ENCODE measurements at places on chromosomes 6 and 20.

DNA sequence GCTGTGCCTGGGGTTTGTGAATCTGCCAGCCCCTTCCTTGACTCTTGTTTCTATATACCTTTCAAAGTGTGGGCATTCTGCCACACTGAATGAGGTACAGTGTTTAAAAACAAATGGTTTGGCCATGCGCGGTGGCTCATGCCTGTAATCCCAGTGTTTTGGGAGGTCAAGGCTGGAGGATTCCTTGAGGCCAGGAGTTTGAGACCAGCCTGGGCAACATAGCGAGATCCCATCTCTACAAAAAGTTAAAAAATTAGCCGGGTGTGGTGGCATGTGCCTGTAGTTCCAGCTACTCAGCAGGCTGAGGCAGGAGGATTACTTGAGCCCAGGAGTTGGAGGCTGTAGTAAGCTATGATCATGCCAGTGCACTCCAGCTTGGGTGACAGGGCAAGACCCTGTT is 5.8 kb downstream of the FAM83D start:
- DNase-seq = no peak

DNA sequence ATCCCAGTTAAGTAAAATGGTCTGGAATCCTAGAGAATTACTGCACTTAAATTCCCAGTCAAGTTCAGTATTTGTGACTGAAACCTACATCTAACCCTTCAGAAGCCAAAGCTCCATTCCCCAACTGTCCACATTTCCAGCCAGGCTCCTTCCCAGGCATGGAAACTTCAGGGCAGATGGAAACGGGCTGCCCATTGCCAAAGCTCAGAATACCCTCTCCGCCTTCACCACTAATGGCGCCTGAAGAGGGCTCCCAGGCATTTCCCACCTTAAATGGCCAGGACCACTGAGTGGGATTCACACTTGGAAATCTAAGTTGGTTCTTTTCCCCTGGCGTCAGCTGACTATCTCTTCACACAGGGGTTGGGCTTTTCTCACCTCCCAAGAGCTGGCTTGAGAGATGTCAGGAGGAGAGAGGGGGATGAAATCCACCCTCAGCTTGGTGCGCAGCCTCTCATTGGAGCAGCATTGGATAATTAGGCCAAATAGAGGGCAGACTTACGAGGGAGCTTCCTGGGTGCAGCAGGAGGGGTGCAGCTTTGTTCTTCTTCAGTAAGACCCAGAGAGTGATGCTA is 82.9 kb downstream of the ANKRD60 start:
- no peak for DNase-seq

- DNase-seq = no peak
Observed at GRCh38 chr6:40880906-40881305, 158.1 kb downstream of the UNC5CL start.

- DNase-seq = no peak
Observed at GRCh38 chr6:11009353-11009752, 34.8 kb downstream of the ELOVL2 start.

- no peak for DNase-seq
Observed at GRCh38 chr6:122730775-122731386, 48.6 kb upstream of the FABP7 start.

DNA sequence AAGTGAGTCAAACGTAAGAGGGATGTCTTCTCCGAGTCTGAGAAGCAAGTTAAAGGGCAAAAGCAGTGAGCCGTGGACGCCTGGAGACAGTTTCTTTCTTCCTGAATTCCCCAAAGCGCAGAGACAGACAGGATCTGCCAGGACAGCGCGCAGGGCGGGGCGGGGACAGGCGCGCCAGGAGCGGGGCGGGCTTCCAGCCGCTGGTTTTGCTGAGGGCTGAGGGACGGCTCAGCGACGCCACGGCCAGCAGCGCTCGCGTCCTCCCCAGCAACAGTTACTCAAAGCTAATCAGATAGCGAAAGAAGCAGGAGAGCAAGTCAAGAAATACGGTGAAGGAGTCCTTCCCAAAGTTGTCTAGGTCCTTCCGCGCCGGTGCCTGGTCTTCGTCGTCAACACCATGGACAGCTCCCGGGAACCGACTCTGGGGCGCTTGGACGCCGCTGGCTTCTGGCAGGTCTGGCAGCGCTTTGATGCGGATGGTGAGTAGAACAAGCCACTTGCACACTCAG is at the start of gene SCGN:
SCGN (plus strand) TSS at position 209 of the 509 bp plus-strand sequence; CDS start at position 398, 189 bp downstream.
- peak; percentile 8 for DNase-seq

DNA sequence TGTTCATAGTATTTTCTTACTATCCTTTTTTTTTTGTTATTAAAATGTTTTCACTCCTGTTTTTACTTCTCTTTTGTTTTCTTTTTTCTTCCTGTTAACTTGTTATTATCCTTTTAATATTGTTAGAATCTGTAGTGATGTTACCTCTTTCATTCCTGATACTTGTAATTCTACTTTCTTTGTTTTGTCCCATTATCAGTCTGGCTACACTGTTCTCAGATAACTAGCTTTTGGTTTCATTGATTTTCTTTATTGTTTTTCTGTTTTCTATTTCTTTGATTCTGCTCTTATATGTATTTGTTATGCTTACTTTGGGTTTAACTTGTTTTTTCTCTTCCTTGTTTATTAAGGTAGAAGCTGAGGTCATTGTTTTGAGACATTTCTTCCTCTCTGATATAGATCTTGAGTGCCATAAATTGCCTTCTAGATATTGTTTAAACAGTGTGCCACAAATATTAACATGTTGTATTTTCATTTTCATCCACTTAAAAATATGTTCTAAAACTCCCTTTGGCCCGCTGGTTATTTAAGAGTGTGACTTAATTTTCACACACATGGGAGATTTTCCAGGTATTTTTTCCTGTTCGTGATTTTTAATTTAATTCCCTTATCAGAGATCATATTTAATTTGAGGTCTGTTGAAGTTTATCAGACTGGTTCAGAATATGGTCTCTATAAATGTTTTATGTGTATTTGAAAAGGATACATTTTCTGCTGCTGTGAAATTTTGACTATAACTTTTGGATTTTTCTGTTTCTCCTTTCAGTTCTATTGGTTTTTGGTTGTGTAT is 6.7 kb downstream of the XRN2 start:
- no peak for DNase-seq

DNA sequence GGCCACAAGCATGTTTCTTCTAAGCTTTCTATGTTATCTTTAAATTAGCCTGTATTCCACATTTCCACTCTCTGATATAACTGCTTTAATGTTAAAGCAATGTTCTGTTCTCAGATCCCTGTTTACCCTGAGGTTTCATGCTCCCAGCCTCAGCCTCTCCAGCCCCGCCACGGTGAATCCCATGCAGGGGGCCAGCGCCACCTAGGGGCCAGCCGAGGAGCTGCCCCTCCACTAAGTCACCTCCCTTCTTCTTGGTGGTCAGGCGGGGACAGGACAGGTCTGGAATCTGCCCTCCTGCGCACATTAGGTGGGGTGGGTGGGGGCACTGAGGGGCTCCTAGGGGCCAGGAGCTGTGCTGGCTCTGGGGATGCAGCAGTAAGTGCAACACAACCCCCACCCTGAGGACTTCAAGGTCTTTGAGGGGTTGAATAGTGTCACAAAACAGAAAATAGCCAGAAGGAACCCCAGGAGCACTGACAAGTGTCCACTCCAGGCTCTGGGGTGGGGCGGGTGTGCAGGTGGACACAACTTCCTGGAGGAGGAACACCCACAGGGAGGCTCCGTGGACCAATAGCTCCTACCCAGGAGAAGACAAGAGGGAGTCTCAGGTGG is 61.6 kb downstream of the RAB44 start:
- peak; percentile 63 for DNase-seq

DNA sequence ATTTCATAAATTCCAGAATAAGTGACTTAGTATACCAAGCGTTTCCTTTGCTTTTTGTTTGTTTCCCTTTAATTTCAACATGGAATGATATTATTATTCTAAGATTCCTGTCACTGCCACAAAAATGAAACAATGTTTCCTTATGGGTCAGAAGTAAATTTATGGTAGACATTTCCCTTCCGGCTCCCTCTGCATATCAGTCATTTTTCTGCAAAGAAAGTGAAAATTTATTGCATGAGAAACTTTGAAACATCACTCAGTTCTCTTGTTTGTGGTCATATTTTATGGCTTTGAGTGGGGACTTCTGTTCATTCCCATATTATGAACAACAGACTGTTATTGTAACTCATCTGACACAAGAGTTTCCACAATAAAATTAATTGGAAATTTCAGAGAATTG is 97.8 kb downstream of the NKAIN2 start:
- DNase-seq = no peak

- no peak for DNase-seq
Observed at GRCh38 chr20:47694021-47694818, 91.1 kb downstream of the SULF2 start.

- DNase-seq = no peak
Observed at GRCh38 chr6:20652299-20653084, 118.2 kb downstream of the CDKAL1 start.

DNA sequence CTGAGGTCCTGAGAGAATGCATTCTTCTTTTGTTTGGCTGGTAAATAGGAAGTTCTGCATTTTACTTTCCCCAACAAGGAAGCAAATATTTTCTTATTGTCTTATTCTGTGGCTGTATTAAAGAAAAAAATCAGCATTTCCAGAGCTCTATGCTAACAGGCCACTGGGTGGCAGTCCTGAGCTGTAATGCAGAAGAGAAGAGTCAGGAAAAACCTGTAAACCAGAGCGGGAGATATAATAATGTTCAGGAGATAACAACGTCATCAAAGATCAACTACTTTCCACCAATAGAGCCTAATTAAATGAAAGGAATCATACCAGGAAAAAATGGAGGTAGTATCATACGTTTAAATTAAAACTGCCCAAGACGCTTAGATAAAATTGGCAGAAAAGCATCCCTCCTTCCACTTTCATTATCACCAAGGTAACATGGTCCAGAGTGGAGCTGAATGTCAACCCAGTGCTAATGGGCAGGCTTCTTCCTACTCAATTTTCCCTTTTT is 55.6 kb upstream of the CARMIL1 start:
- DNase-seq = peak; percentile 21

- DNase-seq = no peak
Observed at GRCh38 chr6:150118627-150119026, 24.2 kb upstream of the PPP1R14C start.

GRCh38 chr20:56808117-56808725 is 179.1 kb downstream of the TFAP2C start:
- no peak for DNase-seq

DNA sequence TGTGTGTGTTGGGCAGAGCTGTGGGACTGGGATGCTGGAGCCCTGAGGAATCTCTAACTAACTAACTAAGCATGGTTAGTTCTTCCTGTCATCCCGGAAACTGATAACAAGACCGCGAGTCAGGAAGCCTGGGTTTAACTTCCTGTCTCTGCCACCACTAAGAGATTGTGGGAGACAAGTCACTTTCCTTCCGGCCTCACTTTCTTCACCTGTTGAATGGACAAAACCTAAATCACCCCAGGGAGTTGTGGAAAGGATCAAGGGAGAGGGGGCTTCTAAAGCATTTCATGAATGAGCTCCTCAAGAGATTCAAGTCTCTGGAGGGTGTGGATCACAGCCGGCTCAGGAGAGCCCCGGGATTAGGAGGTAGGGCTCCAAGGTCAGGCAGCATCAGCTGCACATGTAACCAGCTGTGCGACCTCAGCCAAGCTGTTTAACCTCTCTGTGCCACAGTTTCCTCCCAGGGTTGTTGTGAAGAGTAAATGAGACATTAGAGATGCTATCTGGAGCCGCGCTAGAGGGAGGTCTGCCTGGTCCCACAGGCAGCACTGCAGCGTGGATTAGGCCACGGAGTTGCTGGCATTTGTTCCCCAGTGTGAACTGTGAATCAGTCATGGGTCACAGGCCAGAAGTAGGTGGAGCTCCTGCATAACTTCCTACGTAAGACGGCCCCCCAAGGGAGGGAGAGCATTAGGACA is 105.1 kb downstream of the TOX2 start:
- DNase-seq = no peak

DNA sequence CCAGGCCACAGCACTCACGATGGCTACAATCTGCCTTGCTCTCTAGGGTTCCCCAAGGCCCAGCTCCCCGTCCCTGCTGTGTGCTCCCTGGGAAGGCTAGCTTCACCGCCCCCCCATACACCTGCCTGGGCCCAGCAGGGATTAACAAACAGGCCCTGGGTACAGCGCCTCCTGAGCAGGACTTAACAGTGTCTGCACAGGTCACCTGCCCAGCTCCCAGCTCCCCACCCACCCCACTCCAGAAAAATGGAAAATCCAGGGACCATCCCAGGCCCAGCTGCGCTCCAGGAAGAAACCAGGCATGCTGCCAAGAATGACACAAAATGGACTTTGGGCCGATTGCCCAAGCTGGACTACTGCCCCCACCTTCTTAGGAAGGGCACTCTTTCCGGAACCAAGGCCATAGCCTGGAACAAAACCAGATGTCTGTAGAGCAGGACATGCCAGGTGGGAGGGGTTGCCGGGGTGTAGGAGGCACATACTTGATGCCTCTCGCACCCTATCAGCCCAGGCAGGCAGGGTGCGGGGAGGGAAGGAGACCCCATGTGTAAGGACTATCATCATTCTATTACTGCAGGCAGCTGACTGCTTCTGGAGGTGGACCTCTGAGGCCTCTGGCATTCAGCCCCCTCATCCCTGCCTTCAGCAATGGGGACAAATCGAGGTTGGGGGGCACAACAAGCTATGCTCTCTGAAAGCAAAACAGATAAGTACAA is 104.9 kb downstream of the SNX5 start:
- DNase-seq = no peak

DNA sequence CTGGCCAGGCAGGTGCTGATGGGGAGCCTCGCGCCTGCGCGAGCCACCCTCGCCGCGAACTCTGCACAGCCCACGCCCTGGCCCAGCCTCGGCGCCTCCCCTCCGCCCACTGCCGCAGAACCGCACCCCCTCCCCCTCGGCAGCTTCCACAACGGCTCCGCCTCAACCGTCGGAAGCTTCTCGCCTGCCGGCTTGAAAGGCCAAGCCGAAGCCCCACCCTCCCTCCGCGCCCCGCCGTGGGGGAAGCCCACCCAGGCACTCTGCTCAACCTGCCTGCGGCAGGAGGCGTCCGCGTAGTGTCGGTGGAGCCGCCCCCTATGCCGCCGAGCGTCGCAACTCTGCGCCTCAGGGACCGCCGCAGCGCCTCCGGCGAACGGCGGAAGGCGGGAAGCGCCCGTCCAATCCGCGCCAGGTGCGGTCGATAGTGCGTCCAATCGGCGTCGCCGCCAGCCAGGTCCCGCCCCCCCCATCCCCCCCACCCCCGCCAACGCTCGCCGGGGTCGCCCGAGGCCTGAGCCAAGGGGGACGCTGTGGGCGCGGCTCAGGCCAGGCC is at the start of gene SYCP2:
SYCP2 (minus strand) TSS at position 342 of the 553 bp plus-strand sequence. CDS start 11,224 bp downstream, outside the sequence.
- peak; percentile 40 for DNase-seq

DNA sequence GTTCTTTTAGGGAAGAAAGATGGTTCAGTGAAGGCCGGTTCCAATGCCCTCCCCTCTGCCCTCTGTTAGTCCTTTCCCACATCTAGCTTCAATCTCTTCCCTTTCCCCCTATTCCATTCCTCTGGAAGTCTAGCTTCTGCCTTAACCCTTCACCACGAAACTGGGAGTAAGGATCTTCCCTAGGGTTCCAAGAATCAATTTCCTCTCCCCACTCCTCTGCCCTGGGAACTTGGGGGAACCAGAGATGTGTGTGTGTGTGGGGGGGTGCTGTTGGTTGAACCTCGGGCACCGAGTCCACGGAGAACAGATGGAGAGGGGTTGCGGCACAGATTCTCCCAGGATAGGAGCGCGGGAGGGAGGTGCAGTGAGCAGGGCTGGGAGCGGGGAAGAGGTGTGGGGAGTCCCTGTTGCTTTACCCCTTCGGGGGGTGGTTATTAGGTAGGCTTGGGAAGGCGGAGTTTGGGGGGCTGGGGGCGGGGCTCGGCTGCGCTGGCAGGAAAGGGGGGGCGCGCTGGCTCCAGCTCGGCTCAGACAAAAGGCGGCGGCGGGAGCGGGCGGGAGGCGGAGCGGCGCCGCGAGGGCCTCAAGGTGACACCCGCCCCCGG is at the start of gene TMEM151B:
TMEM151B (plus strand) TSS at position 530 of the 605 bp plus-strand sequence. CDS start 293 bp downstream, outside the sequence.
- DNase-seq = no peak

GRCh38 chr6:145063091-145063490 is 672.2 kb downstream of the EPM2A start:
- DNase-seq = no peak
